ENCODE measurements at places on chromosomes 3 and 15.

- DNase-seq: peak; percentile 65
Measured at GRCh38 chr3:150135287-150135721, 164.6 kb upstream of the PFN2 start.

DNA sequence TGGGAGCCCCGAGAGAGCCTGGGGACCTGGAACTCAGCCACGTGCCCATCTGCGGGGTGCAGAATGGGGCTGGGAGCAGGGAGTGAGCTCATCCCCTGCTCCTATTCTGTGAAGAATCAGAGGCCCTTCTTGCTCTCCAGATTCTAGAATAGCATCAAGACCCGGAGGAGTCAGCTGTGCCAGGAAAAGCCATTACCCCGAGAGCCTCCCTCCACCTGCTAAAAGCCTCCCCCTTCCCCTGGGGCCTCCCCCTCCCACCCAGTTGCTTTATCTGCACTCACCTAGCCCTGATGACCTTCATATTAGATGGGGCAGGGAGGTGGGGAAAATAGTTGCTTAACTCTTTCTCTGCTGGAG lies 23.1 kb downstream of the CCDC33 start:
- DNase-seq: no peak

DNA sequence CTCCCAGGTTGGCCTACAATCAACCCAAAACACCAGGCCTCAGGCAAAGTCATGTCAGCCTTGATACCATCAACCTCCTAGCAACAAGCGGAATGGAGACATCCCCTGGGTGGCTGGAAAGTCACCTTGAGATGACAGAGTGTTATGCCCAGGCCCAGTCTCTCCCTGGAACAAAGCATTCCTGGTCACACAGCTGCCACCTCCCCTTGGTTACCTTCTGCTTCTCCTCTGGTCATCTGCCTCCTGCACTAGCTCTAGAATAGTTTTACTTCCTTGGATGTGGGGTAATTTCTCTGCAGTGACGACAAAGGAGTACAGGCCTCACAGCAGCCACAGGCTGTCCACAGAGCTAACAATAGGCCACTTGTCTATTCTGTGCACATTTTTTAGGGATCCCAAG lies 114.9 kb downstream of the RFTN1 start:
- no peak for DNase-seq

DNA sequence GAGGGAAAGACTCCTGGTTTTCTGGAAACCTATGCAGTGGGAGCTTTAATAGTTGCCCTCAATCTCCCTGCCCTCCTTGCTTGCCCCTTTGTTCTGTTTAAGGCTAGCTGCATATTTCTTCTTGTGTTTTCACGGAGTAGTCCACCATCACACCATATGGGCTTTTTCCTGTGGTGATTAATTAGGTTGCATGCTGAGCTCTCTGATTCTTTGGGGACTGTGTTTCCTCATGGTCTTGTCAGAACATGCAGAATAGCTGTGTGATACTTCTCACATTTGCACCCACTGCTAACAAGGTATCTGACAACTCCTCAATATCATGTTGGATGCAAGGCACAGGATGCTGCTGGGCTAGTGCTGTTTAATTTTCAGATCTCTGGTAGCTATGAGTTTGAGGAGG lies 139.6 kb downstream of the PTPRG start:
- DNase-seq: no peak

DNA sequence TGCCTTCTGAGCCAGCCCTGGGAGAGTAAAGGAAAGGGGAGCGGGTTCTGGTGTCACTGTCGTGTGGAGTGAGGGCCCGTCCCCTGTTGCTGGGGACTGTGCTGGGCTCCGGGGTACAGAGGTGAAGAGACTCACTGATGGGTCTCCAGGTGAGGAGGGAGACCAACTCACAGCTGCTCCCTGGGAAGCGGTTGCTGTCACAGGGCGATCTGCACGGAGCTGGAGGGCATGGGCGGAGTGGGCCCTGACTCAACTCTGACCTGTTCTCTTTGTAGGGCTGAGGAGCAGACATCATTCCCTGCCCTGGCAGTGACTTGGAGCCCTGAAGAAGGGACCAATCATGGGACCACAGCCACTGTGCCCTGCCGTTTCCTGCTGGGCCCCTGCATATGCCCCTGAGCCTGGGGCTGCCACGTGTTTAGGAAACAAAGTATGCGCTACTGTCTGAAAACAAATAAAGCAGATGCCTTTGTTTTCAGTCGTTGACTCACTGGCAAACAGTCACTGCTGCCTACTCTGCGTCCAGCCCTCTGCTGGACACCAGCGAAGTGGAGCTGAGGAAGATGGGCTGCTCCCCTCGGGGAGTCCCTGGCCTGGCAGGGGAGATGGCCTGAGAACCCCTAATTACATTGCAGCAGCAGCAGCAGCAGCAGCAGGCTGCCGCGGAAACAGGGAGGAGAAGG lies 22.9 kb upstream of the PLXNA1 start:
- peak; percentile 51 for DNase-seq

DNA sequence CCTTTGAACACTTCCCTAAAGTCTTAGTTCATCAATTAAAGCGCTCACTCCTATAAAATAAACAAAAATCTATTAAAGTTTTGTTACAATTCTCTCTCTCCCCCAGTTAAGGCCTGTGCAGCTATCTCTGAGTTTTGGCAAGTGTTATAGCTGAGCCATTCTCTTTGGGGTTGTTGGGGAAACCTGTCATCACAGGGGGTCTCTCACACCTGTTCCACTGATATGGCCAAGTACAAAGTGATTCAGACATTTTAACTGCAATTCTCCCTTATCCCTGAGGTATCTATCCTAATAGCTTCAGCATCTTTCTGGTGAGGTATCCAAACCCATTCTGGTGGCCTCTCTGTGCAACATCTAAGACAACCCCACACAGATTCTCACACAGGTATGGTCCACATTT lies 116.4 kb downstream of the UNC13C start:
- no peak for DNase-seq

DNA sequence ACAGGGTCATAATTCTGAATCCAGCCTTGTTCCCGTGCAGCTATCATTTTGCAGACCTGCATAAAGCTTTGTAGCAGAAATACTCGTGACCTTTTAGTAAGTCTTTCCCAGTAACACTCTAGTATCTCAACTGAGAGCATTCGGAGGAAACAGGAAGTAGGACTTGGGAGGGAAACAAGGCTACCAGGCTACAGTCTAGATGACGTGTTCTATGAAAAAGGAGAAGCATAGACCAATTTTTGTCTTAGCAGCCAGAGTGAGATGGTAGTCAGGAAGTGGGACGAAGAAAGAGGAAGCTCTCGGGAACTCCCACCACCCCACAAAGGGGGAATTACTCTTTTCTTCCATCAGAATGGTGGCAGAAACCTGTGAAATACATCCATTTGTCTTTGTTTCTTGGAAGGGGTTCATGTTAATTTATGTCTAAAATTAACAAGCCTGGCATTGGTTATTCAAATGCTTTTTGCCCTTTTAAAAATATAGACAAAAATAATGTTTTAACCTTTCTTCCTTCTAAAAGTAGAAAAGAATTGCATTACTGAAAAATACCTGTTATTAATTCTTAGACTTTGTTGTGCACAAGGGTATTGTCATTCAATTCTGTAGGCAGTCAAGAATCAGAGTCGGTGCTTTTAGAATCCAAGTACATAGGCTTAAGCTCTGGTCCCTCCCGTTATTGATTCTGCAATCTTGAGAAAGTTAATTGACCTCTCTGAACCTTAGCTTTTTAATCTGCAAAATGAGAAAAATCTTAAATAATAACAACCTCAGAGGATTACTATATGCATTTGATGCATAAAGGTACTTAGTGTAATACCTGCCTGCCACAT lies 1.6 kb upstream of the SUCNR1 start:
- no peak for DNase-seq

GRCh38 chr15:95247071-95247984 lies 1016.0 kb downstream of the MCTP2 start:
- DNase-seq: peak; percentile 84

Data from fibroblast of skin of scalp (primary cell).